ENCODE measurements at places on chromosomes 7 and 10.

GRCh38 chr10:7941576-7941975 lies 112.9 kb upstream of the GATA3 start:
- no peak for DNase-seq

DNA sequence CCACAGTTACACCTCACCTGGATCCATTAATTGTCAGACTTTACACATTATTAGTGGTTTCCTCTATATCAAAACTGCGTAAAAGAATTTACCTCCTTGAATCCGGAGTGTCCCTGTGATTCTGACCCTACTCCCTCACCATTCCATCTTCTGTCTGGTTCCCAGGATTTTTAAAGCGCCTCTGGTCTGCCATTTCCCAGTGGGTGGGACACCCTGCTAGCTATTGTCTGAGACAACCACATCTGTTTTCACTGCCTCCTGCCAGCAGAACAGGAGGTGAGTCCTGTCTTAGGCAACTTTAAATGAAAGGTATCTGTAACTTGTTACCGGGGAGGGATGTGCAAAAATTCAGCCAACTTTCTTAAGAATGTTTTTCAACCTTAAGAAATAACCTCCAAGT lies 2.3 kb downstream of the MACROH2A2 start:
- DNase-seq, result no peak

GRCh38 chr10:78413076-78414055 lies 379.7 kb downstream of the RPS24 start:
- DNase-seq, result no peak

- no peak for DNase-seq
Observed at GRCh38 chr10:88850712-88851111, 932 bp downstream of the ANKRD22 start.

- DNase-seq, result no peak
Observed at GRCh38 chr10:7649673-7650300, 17.0 kb downstream of the ITIH5 start.

GRCh38 chr7:12211054-12211710 lies at the start of gene TMEM106B:
Gene TMEM106B, plus strand, starts transcription at chr7:12211294. Its CDS starts 3,517 bp downstream, at chr7:12214811.
- DNase-seq, result peak; percentile 98

GRCh38 chr7:133789974-133790373 lies 337.2 kb upstream of the LRGUK start:
- DNase-seq, result no peak
